ENCODE measurements at places on chromosomes 3 and 15.

DNA sequence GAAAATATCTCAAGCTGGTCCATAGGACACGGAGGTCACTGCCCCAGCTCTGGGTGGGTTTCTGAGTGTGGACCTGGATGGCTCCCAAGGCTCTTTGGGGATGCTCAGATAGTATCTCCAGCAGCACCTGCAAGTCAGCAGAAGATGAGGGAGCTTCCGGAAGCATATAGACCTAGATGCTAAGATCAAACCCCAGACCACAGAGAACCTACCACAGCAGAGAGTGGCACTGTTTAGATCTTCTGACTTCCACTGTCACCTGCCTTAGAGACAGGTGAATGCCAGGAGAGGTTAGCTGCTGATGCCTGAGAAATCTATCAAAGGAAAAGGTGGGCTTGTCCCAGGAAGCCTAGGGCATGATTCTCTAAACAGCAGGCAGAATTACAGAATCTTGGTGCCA is 105.7 kb upstream of the TRPM1 start:
- no peak for DNase-seq

GRCh38 chr15:71733122-71733521 is 77.2 kb upstream of the NR2E3 start:
- DNase-seq = no peak

DNA sequence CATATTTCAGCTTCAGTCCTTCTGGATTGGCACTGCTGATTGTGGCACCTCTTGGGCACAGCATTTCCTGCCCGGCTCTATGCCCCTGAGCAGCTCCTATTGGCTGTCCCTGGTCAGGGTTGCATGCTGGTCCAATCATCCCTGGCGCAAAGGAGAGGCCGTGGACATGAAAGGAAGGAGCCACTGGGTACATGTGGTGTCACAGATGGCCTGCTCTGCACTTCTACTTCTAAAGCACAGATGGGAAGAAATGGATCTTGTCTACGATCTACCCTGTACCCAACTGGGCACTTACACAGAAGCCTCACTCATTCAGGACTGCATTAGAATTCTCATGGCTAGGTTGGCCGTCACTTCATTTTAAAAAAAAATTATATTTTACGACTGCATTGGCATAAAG is 232.5 kb downstream of the SHQ1 start:
- DNase-seq = no peak

DNA sequence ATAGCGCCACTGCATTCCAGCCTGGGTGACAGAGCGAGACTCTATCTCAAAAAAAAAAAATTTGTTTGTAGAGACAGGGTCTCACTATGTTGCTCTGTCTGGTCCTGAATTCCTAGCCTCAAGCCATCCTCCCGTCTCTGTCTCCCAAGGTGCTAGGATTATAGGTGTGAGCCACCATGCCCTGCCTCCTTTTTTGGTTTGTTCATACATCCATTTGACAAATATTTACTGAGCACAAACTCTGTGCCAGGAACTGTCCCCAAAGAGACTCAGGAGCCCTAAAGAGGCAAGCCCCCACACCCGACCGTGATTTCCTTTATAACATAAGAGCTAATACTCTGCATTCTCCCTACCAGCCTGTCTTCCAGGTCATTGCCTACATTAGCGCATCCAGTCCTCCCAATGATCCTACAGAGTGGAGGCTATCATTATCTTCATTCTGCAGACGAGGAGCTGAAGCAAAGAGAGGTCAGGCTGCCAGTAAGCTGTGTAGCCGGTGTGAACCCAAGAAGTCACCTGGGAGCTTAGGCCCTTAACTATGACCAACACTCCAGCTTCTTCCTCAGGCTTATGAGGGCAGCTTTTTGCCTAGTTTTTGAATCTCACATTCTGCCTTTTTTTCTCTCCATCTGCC is 6.3 kb upstream of the PXK start:
- DNase-seq = no peak

- DNase-seq = no peak
Measured at GRCh38 chr3:25377042-25377441, 51.0 kb upstream of the RARB start.

- peak; percentile 16 for DNase-seq
Measured at GRCh38 chr3:192902549-192902948, 15.1 kb downstream of the MB21D2 start.

- DNase-seq = no peak
Measured at GRCh38 chr15:74422652-74423430, 10.9 kb downstream of the SEMA7A start.

DNA sequence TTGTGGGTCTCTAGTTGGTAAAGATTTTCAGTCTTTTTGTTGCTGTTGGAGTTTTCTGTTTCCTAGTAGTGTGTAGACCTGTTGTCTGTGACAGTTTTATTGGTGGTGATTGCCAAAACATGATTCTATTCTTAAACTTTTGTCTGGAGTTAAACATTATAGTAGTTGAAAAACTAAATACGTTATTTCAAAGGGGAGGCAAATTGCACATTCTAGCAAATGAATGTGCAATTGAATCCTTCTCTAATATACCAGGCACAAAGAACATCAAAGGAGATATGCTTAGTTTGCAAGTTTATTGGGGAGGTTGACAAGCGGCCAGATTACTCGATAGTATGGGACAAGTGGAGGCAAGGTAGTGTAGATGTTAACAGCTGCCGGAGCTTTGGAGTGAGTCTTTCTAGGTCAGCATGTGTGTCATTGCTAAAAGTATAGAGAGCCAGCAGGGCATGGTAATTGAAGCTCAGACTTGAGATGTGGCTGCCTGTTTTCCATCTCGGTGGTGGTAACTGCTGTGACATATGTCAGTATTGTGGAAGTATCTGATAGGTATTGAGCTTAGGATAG is 20.6 kb downstream of the CHD2 start:
- no peak for DNase-seq

DNA sequence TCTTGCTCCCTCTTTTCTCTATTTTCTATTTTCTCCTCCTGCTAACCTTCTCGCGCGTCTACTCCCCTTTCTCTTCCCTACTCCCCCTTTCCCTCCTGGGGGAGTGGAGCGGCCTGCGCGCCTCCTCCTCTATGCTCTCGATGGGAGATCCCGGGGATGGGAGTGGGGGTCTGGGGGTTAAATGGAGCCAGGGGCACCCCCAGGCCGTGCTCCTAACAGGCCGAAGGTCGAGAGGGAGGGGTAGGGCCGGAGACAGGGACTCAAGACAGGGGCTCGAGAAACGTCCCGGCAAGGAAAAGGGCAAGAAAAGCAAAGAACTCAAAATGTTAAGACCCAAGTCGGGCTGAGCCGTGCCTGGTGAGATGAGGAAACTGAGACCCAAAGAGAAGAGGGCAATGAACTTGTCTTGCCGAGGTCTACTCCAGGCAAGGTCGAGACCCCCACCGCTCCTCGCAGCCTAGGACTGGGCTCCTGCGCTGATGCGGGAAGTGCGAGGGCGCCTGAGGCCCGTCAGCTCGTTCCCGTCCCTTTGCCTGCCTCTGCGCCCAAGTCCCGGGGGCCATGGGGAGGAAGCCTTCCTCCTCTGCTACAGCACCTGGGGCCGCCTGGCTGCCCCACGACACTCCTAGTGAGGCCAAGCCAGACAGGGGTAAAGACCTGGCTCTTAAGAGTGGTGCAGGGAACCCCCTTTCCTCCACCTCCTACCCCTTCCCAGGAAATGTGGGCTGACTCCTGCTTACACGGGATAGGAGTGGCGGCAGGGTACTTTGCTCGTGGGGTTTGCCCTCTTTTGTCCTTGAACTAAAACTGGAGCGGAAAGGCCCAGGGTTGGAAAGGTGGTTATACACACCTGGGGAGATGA is 770 bp upstream of the MEGF11 start:
- DNase-seq = no peak

DNA sequence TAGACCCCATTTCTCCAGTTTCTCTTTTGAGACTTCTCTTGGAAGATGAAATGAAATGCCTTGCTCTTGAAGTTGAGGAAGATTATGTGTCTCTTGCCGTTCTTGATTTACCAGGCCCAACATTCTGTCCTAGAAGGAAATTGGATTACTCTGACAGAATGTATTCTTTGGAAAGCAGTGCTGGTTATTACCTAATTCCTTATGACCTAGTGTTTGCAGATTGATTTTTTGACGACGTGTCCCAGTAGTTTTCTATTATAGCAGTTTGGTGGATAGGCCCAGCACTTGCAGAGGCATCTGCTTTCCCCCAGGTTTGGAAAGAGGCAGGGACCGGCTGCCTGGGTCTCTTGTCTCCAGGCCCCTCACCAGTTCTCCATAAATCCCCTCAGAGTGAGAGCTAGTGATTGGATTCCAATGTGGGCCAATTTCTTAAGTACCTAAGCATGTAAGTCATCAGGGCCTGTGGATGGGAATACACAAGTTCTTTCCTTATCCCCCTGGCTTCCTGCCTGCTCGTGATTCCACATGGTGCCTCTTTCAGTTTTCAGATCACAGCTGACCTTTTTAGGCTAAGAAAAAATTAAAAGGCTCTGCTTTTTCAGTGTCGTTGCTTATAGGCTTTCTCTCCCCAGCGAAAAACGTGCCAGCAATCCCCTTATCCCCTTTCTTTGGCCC is 50.2 kb downstream of the EPHB3 start:
- DNase-seq = no peak

GRCh38 chr3:114671741-114672510 is 378.1 kb downstream of the TIGIT start:
- no peak for DNase-seq

GRCh38 chr3:182486463-182486862 is 306.8 kb upstream of the ATP11B start:
- DNase-seq = peak; percentile 3

DNA sequence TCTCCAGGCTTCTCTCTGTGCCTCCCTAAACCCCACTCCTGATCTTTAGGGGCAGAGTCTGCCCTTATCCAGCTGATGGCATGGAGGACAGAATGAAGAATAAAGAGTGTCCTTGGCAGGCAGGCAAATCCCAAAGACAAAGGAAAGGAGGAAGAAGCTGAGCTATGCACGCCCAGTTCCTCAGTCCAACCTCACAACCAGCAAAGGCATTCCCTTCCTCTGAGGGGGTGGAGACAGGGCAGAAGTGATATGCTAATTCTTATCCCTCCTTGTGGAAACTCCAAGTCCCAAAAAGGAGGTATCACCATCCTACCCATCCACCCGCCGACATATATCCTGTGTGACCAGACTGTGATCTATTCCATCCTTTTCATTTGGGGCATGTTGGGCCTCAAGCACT is 10.5 kb upstream of the CCDC54 start:
- no peak for DNase-seq

DNA sequence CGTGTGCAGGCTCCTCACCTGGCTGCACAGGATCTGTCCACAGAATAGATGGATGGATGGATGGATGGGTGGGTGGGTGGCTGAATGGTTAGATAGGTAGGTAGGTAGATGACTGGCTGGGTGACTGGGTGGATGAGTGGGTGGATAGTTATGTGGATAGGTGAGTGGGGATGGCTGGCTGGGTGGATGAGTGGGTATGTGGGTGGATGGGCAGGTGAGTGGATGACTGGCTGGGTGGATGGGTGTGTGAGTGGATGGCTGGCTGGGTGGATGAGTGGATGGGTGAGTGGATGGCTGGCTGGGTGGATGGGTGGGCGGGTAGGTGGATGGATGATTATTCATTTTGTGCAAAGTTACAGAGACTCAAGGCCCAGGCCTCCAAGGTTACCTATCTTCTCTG is 172.9 kb upstream of the CTDSPL start:
- no peak for DNase-seq

DNA sequence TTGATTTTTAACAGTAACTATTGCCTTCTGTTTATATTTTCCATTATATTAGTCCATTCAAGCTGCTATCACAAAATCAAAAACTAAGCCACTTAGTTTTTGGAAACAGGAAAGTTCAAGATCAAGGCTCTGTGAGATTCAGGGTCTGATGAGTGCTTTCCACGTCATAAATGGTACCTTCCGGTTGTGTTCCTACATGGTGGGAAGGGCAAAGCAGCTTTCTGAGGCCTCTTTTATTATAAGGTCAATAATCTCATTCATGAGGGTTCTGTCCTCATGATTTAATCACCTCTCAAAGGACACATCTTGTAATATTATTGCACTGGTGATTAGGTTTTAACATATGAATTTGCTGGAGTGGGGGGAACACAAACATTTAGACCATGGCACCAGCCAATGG is 152.0 kb downstream of the VGLL3 start:
- no peak for DNase-seq

- DNase-seq = no peak
Measured at GRCh38 chr3:101383656-101384055, 63.3 kb upstream of the IMPG2 start.

DNA sequence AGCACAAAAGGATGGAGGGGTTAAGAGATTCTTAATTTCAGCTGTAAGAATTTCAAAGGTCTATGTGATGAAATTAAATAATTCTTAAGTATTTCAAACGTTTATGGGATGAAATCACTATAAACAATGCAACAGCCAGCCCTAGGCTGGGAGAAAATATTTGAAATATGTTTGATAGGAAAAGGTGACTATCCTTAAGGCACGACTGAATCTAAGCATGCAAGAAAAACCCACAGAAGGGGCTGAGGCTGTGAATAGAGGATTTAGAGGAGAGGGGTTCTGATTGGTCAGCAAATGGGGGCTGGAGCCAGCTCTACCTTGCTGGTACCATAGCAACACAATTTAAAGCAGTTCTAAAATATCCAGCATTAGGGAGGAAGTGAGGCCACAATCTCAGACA is 220.8 kb upstream of the ATP10A start:
- DNase-seq = no peak

GRCh38 chr15:44670087-44670950 is 6.9 kb upstream of the SPG11 start:
- DNase-seq = no peak

- no peak for DNase-seq
Measured at GRCh38 chr3:136696797-136697196, 55.4 kb downstream of the STAG1 start.

GRCh38 chr3:107430996-107431245 is 53.7 kb downstream of the CCDC54 start:
- DNase-seq = peak; percentile 38

DNA sequence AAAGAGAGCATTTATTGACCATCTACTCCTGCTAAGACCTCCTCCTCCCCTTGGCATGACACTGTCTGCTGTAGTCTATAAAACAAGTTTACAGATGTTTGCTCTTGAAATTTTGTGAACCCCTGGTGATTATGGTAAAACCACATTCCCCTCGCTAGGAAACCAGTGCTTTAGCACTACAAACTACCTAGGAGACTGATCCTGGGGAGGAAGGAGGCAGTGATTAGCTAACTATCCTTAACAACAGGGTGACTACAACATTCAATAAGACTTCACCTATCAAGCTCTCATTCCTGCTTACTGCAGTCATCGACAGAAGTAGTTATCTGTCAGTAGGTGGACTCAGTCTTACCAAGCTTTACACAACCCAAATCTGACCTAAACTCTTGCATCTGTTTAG is 371.3 kb downstream of the TUSC7 start:
- no peak for DNase-seq
